ENCODE measurements at places on chromosomes 4 and X. TPM values are rescaled to one million over a fixed set of nuclear protein-coding genes. Genes with fewer than 3 reads are reported as not detected.
A peak's percentile ranks its signal among the peaks of the same experiment; 100 is the strongest.

- peaks cover 23% of the 10 kb centered on the region for H3K4me1 ChIP-seq
- H3K4me3 ChIP-seq, result no peak overlapping the region
- H3K27ac ChIP-seq, result no peak overlapping the region
- no peaks in the 10 kb centered on the region for H3K36me3 ChIP-seq
Measured at GRCh38 chr4:84894621-84895020, 71.9 kb downstream of the WDFY3 start.

PALLD gene
- total RNA-seq, result 20.8 TPM

GRCh38 chr4:15322006-15322405 is 105.8 kb upstream of the C1QTNF7 start:
- H3K27me3 ChIP-seq, result no peaks in the 10 kb centered on the region
- H3K4me1 ChIP-seq, result peaks cover 20% of the 10 kb centered on the region
- no peak overlapping the region for H3K4me3 ChIP-seq
- no peak overlapping the region for H3K27ac ChIP-seq

GRCh38 chrX:12987900-12988594 is 13.1 kb downstream of the TMSB4X start:
- no peak for DNase-seq
- peaks cover 11% of the 10 kb centered on the region for H3K4me1 ChIP-seq
- H3K36me3 ChIP-seq, result peaks cover 12% of the 10 kb centered on the region
- peaks cover 3% of the 10 kb centered on the region for H3K27me3 ChIP-seq
- H3K4me3 ChIP-seq, result no peak overlapping the region

GRCh38 chr4:52869196-52869595 is 7.1 kb downstream of the RASL11B start:
- peaks cover 83% of the 10 kb centered on the region for H3K4me1 ChIP-seq
- peaks cover 35% of the 10 kb centered on the region for H3K36me3 ChIP-seq
- DNase-seq, result no peak
- H3K27ac ChIP-seq, result no peak overlapping the region
- H3K4me3 ChIP-seq, result no peak overlapping the region
- H3K27me3 ChIP-seq, result no peaks in the 10 kb centered on the region

MYOZ2 gene
- not detected for total RNA-seq

- H3K4me3 ChIP-seq, result no peak overlapping the region
- no peak overlapping the region for H3K27ac ChIP-seq
- no peak for DNase-seq
Measured at GRCh38 chr4:134883831-134884449, 682.4 kb upstream of the PABPC4L start.

MAGEE2 gene
- total RNA-seq, result not detected

UGT2B7 gene
- total RNA-seq, result not detected

- DNase-seq, result no peak
- H3K36me3 ChIP-seq, result no peaks in the 10 kb centered on the region
- H3K27me3 ChIP-seq, result no peaks in the 10 kb centered on the region
Measured at GRCh38 chrX:14030174-14030530, 460 bp upstream of the GEMIN8 start.

GRCh38 chr4:153113061-153113837 is 91.0 kb upstream of the TRIM2 start:
- no peak for DNase-seq
- H3K36me3 ChIP-seq, result no peaks in the 10 kb centered on the region
- H3K4me1 ChIP-seq, result no peaks in the 10 kb centered on the region
- no peaks in the 10 kb centered on the region for H3K27me3 ChIP-seq
- no peak overlapping the region for H3K4me3 ChIP-seq
- H3K27ac ChIP-seq, result no peak overlapping the region

DNA sequence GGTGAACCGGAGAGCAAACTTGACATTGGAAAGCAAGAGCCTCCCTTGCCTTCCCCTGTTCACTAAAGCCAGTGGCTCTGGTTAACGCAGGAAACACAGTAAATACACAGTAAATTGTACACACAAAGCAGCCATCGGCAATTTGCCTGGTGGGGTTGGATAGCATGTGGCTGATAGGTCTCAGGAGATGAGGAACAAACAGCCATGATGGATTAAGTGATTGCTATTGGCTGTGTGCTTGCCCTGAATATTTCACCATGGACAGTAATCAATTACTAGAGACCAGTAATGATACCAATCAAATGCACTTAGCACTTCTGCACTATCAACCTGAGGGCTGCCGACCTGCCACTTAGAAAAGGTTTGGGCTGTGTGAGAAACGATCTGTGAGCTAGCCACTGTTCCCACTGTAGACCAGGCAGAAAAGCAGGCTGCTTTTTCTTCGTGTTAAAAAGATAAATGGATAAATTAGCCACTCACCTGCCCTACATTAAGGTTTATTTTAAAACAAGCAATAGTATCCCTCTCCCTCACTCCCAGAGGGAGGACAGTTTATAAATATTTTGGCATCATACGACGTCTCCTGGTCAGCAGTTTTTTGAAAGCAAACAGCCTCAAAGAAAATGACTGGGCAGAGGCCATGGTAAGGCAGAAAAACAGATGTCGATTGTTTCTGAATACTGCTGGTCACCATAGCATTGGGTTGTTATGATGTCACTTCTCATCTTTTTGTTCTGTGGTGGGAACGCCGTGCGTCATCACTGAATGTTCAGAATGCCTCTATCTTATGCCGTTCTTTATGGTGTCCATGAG is 167.1 kb downstream of the MAML3 start:
- H3K27ac ChIP-seq, result no peak overlapping the region
- peaks cover 24% of the 10 kb centered on the region for H3K4me1 ChIP-seq
- no peaks in the 10 kb centered on the region for H3K27me3 ChIP-seq
- DNase-seq, result no peak
- H3K4me3 ChIP-seq, result no peak overlapping the region

ARHGAP6 gene
- 0.55 TPM for total RNA-seq

TXK gene
- 0.70 TPM for total RNA-seq

GRCh38 chr4:94578195-94578594 is 126.5 kb downstream of the PDLIM5 start:
- H3K27me3 ChIP-seq, result no peaks in the 10 kb centered on the region
- H3K27ac ChIP-seq, result no peak overlapping the region
- peaks cover 24% of the 10 kb centered on the region for H3K4me1 ChIP-seq

- H3K27ac ChIP-seq, result no peak overlapping the region
- no peak for DNase-seq
- H3K27me3 ChIP-seq, result no peaks in the 10 kb centered on the region
- H3K36me3 ChIP-seq, result no peaks in the 10 kb centered on the region
- H3K4me1 ChIP-seq, result peaks cover 16% of the 10 kb centered on the region
Measured at GRCh38 chr4:156190615-156191014, 236.9 kb upstream of the CTSO start.

LRAT gene
- 37.7 TPM for total RNA-seq

GPR82 gene
- not detected for total RNA-seq

DNA sequence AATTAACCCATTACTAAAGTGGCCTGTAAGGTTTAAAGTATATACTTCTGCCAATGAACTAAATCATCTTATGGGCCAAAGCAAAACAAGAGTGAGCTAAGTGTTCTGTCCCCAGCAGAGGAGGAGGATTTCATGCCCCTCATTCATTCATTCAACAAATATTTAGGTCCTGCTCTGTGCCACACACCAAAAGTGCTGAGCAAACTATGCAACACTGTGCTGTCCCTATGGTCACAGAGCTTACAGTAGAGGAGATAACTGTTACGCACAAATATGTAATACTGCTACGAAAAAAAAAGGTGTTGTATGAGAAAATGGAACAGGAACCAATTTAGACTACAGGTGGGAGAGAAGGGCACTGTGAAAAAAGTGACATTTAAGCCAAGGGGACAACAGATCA is 1.7 kb downstream of the SH3KBP1 start:
- peak overlapping the region; percentile 69 for H3K4me3 ChIP-seq
- H3K27ac ChIP-seq, result no peak overlapping the region
- H3K36me3 ChIP-seq, result no peaks in the 10 kb centered on the region
- peaks cover 13% of the 10 kb centered on the region for H3K27me3 ChIP-seq
- peaks cover 15% of the 10 kb centered on the region for H3K4me1 ChIP-seq
- DNase-seq, result no peak

DNA sequence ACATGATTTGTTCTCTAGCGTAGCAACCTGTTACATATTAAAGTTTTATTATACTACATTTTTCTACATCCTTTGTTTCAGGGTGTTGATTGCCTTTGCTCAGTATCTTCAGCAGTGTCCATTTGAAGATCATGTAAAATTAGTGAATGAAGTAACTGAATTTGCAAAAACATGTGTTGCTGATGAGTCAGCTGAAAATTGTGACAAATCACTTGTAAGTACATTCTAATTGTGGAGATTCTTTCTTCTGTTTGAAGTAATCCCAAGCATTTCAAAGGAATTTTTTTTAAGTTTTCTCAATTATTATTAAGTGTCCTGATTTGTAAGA is 2.4 kb downstream of the ALB start:
- peaks cover 10% of the 10 kb centered on the region for H3K4me1 ChIP-seq
- no peaks in the 10 kb centered on the region for H3K36me3 ChIP-seq
- H3K27me3 ChIP-seq, result no peaks in the 10 kb centered on the region
- no peak overlapping the region for H3K4me3 ChIP-seq

GRCh38 chr4:11647433-11647832 is 218.7 kb upstream of the HS3ST1 start:
- H3K36me3 ChIP-seq, result peaks cover 50% of the 10 kb centered on the region
- no peak overlapping the region for H3K27ac ChIP-seq
- no peaks in the 10 kb centered on the region for H3K4me1 ChIP-seq
- no peak overlapping the region for H3K4me3 ChIP-seq

- no peaks in the 10 kb centered on the region for H3K4me1 ChIP-seq
- H3K4me3 ChIP-seq, result no peak overlapping the region
- DNase-seq, result no peak
- H3K36me3 ChIP-seq, result no peaks in the 10 kb centered on the region
Measured at GRCh38 chr4:118915468-118915867, 26.8 kb downstream of the SYNPO2 start.

PNMA6F gene
- 0.13 TPM for total RNA-seq

DNA sequence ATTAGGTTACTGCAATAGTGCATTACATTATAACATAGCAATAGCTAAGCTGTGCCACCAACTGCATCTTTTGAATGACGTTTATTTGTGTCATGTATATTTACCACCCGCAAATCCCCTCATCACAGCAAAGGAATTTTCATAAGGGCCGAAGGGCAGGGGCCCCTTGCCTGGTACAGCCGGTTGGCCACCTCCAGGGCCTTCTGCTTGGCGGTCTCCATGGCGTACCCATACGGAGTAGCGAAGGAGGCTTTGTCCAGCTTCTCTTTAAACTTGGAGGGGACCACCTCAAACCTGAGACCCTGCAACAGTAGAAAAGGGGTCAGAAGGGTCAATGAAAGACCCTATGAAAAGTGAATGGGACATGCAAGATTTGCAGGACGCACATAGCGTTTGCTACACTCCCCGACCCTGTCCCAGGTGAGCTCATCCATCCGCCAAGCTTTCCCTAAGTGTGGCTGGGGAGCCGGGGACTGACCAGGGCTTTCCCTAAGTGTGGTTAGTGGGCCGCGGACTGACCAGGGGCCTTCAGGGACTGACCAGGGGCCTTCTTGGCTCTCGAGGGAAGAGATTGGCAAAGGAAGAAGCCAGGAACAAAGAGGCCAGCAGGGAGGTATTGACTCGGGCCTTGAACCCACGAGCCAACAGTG is 10.6 kb downstream of the ASMTL start:
- H3K27me3 ChIP-seq, result no peaks in the 10 kb centered on the region
- peak; percentile 2 for DNase-seq
- H3K27ac ChIP-seq, result no peak overlapping the region
- H3K4me1 ChIP-seq, result no peaks in the 10 kb centered on the region

DNA sequence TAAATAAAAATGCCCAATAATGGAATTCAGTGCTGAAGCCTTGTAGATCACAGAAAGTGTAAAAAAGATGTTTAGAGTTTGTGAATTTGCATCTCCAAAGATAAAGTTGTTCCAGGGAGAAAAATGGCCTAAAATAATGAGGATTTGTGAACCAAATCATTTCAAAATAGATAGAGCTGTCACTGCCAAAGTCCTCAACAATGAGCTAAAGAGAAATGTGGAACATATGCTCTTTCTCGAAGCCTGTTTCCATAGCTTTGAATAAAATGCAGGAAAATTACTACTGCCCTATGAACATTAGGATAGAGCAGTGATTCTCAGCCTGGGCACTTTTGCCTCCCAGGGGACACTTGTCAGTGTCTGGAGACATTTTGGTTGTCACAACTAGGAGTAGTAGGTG is 3.4 kb upstream of the AP1S2 start:
- no peak for DNase-seq
- no peak overlapping the region for H3K27ac ChIP-seq
- no peak overlapping the region for H3K4me3 ChIP-seq
- H3K27me3 ChIP-seq, result no peaks in the 10 kb centered on the region

DNA sequence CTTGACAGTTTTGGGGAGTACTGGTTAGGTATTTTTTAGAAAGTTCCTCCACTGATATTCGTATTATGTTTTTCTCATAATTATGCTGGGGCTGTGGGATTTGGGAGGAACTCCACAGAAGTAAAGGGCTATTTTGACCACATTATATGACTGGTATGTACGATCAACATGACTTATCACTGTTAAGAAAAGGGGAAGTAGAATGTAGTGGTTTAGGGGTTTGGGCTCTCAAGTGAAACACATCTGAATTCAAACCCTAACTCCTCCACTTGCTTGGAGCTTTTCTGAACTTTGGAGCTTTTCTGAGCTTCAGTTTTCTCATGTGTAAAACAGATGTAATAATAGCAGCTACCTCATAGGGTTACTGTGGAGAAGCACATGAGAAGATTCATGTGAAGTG is 96.4 kb upstream of the C1GALT1C1 start:
- DNase-seq, result no peak
- no peak overlapping the region for H3K4me3 ChIP-seq
- H3K27me3 ChIP-seq, result no peaks in the 10 kb centered on the region
- H3K36me3 ChIP-seq, result no peaks in the 10 kb centered on the region

GRCh38 chrX:24988314-24988713 is 27.5 kb downstream of the ARX start:
- H3K27ac ChIP-seq, result no peak overlapping the region
- no peak overlapping the region for H3K4me3 ChIP-seq
- DNase-seq, result no peak
- H3K36me3 ChIP-seq, result no peaks in the 10 kb centered on the region

GRCh38 chr4:80374180-80374579 is 38.6 kb downstream of the CFAP299 start:
- H3K4me1 ChIP-seq, result no peaks in the 10 kb centered on the region
- no peak overlapping the region for H3K4me3 ChIP-seq

NEIL3 gene
- total RNA-seq, result 12.0 TPM

DNA sequence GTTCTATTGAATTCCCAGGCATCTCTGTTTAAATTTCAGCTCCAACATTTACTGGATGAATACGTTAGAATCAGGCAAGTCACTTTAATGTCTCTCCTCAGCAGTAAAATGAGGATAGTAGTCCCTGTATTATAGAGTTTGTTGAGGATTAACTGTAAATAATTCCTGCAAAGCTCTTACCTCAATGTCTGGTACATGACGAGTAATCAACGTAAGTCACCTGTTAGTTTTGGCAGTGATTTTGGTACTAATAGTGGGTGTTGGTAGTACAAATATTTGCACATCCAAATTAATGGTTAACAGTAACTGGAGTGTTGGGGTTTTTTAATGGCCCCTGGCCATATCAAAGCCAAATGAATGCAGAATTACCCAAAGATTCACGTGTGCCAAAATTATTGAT is 189.8 kb upstream of the GALNT7 start:
- no peak overlapping the region for H3K27ac ChIP-seq
- no peak overlapping the region for H3K4me3 ChIP-seq
- H3K36me3 ChIP-seq, result peaks cover 10% of the 10 kb centered on the region
- H3K4me1 ChIP-seq, result peaks cover 6% of the 10 kb centered on the region
